ENCODE measurements at places on chromosomes 12 and 14.

DNA sequence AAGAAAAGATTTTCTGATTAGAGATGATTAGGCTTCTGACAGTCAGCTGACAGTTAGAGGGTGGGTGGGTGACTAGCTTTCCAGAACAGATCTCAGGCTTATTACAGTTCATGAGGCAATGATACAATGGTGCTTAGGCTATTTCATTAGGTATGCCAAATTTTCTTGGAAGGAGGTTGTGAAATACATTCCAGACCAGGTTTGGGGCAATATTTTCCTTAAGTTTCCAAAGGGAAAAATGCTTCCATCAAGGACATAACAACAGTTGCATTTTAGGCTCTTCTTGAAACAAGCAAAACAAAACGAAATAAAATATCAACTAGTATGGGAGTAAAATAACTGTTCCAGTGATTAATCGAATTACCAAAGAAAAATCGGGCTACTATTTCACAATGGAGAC, 59.3 kb upstream of the CNTN1 start:
- DNase-seq: no peak

DNA sequence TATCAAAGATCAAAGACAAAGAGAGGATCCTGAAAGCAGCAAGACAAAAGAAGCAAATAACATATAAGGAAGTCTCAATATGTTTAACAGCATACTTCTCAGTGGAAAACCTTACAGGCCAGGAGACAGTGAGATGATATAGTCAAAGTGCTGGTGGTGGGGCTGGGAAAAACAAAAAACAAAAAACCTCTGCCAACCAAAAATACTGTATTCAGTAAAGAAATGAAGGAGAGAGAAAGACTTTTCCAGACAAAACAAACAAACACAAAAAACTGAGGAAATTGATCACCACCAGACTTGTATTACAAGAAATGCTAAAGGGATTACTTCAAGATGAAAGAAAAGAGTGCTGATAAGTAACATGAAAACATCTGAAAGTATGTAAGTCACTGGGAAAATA, 221.2 kb downstream of the ADGRD1 start:
- no peak for DNase-seq

DNA sequence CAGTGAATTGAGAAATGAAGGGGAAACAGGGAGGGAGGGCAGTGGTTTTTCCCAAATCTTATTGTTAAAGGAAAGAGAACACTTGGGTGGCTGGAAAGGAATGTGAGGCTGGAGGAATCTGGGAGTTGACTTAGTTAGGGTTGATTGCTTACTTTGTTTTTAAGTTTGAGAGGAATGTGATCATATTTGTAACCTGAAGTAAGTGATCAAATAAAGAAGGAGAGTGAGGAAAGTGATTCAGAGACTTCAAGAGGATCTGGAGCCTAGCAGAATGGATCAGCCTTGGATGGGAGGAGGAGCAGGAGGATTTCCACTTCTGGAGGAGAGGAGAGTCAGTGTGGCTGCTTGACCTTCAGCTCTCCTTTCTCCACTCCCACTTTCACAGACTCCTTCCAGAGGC, 6.0 kb upstream of the LRP6 start:
- no peak for DNase-seq

DNA sequence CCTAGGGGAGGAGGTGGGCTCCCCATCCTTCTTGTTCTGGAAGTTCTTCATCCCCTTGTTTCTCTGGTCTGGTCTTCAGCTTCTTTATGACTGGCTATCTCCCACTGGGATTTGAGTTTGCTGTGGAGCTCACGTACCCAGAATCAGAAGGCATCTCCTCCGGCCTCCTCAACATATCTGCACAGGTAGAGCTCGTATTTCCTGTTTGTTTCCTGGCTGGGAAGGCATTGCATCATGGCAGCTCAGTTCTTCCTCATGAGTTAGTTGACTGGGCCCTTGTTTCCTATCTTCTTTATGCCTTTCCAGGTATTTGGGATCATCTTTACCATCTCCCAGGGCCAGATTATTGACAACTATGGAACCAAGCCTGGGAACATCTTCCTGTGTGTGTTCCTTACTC, 19.8 kb downstream of the ERG28 start:
- DNase-seq: no peak

DNA sequence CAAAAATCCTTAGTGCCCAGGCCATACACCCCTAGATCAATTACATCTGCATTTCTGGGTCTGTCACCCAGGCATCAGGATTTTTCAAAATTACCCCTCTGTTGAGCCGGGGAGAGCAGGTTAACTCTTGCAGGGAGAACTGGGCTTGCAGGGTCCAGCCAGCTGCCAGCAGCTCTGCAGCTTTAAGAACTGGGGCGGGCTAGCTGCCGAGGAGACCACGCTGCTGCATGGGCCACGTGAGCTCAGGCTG, at the start of gene DGLUCY:
TSS of gene DGLUCY (plus strand) at position 245 of the 250 bp plus-strand sequence. CDS start 46,222 bp downstream, outside the sequence.
- no peak for DNase-seq

- no peak for DNase-seq
These were observed 325.7 kb downstream of the ADGRD1 start for GRCh38 chr12:131279281-131279921.

- DNase-seq: no peak
These were observed 61.0 kb upstream of the PELI2 start for GRCh38 chr14:56057071-56057741.

GRCh38 chr14:85333313-85333712, 196.6 kb upstream of the FLRT2 start:
- DNase-seq: no peak

- no peak for DNase-seq
These were observed 58.2 kb upstream of the FLRT2 start for GRCh38 chr14:85471744-85472143.

- DNase-seq: no peak
These were observed 219.1 kb downstream of the PHLDA1 start for GRCh38 chr12:75812271-75813018.

DNA sequence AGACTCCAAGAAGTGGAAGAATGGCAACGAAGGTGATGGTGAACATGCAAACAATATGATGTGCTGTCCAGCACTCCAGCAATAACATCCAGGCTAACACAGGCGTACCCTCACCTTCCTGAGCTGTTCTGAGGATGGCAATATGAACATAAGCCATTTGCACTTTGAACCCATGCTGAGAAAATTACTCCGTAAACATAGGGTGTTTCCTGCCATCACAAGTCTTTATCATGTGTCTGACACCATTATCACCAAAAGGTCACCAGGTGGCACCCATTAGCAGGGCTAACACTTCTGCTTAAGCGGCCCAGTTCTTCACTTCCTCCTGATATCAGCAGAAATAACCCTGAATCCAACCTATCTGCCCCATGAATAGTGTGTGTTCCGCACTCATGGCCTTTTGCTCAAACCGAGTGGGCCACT, 482.8 kb downstream of the MED13L start:
- no peak for DNase-seq

DNA sequence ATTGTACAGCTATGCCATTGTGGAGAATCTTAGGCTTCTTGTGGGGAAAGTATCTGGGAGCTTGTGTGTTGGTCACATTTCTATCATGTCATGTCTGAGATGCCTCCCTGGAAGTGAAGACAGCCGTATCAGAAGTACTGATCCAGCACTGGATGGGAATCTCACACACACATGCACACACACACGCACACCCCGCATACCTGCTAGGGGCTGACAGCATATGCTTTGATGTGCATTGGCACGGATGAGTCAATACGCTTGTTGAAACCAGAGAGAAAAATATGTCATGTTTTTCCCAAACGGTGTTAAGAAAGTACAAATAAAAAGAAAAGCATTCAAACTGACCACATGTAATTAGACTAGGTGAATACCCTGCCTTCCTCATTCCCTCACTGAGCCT, 260.8 kb downstream of the KTN1 start:
- no peak for DNase-seq

GRCh38 chr12:96635844-96636243, 146.5 kb downstream of the CFAP54 start:
- no peak for DNase-seq

DNA sequence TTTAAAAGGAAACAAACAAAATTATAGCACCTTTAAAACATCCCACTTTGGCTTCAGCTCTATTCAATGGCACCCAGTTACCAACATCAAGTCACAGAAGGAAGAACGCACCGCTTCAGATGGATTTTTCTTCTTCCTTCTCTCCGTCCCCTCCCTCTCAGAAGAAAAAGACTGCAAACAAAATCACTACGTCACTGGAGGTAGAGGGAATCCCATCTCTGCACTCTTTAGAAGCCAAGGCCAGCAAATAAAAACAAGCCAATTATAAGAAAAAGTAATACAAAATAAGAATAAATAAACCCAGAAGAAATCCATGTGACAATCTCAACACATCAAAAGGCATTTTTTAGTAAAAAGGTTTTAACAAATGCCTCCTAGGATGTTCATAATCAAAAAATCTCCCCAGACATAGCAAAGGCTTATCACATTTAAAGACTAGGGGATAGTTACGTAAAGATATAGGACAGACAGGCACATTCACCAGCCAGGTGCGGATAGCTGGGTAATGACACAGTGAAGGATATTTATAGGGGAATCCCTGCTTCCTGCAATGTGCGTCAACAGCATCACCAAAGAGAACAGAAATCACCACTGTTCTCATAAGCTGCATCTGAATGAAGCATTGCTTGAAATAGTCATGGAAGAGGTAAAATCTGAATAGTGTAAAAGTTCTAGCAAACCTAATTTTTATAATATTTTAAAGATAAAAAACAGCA, 89.4 kb downstream of the R3HDM2 start:
- no peak for DNase-seq

DNA sequence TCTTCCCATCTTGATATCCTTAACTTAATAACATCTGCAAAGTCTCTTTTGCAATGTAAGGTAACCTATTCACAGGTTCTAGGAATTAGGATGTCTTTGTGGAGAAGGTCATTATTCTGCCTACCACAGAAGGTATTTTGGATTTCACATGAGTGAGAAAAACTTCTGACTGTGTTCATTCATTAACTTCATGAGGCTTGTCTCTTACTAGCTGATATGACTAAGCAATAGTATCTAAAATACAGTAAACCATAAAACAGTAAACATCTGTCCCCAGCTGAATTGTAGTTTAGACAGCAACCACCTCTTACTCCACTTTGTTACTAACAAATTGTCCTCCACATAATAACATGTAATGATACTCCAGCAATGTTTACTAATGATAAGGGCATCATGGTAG, 198.1 kb downstream of the SEC23A start:
- DNase-seq: no peak

- no peak for DNase-seq
These were observed 281.0 kb upstream of the RGS6 start for GRCh38 chr14:71651228-71651627.

GRCh38 chr14:93183596-93184317, 940 bp downstream of the MOAP1 start:
- DNase-seq: no peak

DNA sequence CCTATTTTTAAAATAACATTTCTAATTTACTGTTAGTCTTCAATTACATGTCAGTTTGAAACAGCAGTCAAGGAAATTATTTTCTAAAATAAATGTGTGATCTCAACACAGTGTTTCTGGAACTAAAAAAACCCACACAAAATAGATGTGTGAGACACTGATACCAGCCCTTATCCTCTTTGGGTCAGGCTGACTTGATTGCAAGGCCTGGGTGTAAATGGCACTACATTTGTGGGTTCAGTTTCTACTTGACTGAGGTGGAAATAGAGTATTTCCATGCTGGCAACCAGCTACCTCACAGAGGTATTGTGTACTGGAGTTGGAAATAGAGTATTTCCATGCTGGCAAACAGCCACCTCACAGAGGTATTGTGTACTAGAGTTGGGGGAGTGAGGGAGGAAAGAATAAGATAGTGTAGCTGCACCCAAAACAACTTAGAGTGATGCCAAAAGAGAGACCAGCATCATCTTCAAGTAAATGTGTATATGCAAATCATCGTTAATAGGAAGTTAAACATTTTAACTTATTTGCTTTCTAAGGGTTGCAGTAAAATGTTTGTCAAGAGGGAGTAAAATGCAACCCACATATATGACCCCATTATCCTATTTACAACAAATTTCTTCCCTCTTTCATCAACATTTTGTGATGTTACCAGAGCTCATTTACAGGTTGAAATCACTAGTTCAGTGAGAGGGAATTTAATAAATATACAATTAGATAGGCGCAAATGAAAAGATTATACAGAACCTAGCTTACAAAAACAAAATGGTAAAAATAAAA, 10.7 kb upstream of the LYZ start:
- no peak for DNase-seq

DNA sequence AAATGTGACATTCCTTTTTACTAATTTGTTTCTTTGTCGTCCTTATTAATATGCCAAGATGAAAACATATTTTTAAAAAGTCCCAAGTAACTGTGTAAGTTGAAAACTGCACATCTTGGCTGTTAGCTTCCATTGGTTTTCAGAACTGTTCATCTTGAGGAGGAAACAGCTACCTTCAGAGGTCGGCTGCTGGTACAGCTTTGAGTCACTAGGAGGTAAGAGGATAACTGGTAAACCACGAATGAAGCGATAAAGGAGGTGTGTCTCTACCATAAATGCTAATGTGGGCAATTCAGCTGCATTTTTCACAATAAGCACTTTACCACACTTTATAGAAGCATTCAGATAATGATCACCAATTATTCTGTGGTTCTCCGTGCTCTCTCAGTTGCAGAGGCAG, 137.5 kb upstream of the KRAS start:
- DNase-seq: peak; percentile 36

DNA sequence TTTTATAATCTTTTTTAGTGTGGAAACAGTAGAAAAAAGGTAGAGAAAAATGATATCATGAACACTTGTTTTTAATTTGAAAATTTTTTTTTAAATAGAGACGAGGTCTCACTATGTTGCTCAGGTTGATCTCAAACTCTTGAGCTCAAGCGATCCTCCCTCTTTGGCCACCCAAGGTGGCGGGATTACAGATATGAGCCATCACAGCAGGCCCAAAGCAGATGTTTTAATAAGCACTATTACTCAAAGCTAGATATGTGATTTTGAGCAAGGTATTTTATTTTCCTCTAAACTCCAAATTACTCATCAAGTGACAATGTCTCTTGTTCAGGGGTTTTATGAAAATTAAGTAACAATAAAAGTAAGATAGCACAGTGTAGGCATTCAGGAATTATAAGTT, 10.7 kb upstream of the WDR89 start:
- DNase-seq: no peak

GRCh38 chr12:124294780-124295341, at the start of gene RFLNA:
Gene RFLNA (plus strand): TSS chr12:124295093. CDS start chr12:124295430, 337 bp downstream.
- DNase-seq: no peak

DNA sequence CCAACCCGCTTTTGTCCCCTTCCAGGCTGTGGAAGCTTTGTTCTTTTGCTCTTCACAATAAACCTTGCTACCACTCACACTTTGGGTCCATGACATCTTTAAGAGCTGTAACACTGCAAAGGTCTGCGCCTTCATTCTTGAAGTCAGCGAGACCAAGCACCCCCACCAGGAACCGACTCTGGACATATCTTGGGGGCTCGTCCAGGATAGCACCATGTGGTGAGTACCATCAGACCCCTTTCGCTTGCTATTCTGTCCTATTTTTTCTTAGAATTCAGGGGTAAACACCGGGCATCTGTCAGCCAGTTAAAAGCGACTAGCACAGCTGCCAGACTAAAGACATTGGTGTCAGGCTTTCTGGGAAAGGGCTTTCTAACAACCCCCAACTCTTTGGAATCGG, 137.6 kb upstream of the PPFIA2 start:
- DNase-seq: no peak

GRCh38 chr12:43835264-43835655, 621 bp upstream of the TMEM117 start:
- no peak for DNase-seq
